HCEC 1CT (cell line): ENCODE measurements at places on chromosomes 6 and 20.

DNA sequence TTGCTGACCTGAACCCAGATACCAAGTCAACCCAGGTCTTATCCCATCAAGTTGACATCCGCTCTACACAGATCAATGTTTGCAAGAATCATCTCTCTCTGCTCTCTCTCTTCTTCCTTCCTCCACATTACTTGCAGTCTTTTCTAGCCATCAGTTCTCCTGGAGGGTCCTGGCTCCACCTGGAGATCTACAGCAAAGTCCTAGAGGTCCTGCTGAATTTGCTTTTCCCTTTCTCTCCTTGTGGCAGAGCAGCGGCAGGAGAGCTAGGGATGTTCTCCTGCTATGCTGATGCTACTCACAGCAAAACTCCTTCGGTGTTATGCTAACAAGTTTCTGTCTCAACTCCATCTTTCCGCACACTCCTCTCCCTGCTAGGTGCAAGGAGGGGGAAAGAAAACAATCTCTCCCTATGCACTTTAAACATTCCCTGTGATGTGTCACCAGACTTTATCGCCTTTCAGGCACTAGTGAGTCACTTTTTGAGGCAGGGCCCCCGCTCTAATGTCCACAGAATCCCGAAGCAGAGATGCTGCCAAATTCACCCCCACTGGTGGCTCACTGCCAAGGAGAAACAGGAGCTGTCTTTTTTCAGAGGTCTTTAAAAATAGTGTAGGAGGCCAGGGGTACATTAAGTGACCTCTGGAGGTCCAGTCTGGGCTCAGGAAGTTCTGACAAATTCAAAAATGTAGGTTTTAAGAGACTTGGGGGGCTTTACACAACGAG lies 62.6 kb downstream of the FAM50B start:
- peak; percentile 69 for DNase-seq

- peak; percentile 9 for DNase-seq
Measured at GRCh38 chr6:147117580-147117979, 86.6 kb upstream of the STXBP5 start.

GRCh38 chr6:12163149-12163548 lies 127.0 kb upstream of the EDN1 start:
- no peak for DNase-seq

- DNase-seq: no peak
Measured at GRCh38 chr6:164150232-164150631, 735.7 kb downstream of the QKI start.

GRCh38 chr6:149423964-149424440 lies 23.9 kb downstream of the SUMO4 start:
- DNase-seq: no peak

DNA sequence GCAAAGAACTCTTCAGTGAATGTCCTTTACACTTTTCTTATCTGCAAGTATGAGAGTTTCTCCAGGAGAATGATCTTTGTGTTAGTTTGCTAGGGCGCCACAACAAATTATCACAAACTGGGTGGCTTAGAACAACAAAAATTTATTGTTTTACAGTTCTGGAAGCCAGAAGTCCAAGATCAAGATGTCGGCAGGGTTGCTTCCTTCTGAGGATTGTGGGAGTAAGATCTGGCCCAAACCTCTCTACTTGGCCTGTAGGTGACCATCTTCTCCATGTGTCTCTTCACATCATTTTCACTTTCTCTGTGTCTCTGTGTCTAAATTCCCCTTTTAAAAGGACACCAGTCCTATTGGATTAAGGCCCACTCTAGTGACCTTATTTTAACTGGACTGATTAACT lies 103.0 kb downstream of the ADTRP start:
- DNase-seq: peak; percentile 52

- DNase-seq: no peak
Measured at GRCh38 chr20:4153661-4154238, 138.4 kb upstream of the RNF24 start.

DNA sequence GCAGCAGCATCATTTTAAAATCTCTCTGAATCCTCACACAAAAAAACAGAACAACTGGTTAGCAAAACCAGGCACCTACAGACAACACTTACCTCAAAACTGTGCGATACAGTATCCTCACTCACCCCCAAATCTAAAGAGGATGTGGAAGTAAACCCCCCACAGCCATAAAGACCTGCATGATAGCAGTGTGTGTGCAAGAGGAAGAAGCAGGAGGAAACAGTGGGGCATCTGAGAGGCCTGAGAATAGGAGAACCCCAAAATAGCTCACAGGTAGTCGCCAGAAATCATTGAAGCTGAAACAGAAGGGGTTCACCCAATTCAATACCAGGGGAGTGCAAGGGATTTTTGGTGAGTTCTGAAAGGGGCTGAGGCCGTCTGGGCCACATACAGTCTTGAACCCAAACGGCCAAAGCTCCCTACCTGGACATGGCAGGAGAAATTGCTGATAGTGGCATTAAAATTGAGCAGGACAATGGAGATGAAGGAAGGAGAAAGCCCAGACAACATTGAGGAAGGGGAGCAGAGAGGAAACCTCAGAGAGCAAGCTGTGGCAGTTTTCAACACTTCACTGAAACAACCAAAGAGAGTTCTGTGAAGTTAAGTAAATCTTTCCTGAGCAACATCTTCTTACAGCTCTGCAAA lies 129.7 kb downstream of the FIG4 start:
- no peak for DNase-seq

GRCh38 chr6:17115251-17116116 lies 13.6 kb downstream of the STMND1 start:
- DNase-seq: peak; percentile 84

DNA sequence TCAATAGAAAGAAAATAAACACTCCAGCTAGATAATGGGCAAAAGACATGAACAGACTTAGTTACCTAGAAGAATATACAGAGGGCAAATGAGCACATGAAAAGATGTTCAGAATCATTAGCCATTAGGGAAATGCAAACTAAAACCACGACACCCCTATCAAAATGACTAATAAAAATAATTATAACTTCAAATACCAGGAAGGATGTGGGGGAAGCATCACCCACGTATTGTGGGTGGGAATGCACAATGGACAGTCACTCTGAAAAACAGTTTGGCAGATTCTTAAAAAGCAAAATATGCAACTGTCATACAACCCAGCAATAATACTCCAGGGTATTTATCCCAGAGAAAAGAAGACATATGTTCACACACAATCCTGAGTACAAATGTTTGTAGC lies 92.6 kb downstream of the DLL1 start:
- no peak for DNase-seq

DNA sequence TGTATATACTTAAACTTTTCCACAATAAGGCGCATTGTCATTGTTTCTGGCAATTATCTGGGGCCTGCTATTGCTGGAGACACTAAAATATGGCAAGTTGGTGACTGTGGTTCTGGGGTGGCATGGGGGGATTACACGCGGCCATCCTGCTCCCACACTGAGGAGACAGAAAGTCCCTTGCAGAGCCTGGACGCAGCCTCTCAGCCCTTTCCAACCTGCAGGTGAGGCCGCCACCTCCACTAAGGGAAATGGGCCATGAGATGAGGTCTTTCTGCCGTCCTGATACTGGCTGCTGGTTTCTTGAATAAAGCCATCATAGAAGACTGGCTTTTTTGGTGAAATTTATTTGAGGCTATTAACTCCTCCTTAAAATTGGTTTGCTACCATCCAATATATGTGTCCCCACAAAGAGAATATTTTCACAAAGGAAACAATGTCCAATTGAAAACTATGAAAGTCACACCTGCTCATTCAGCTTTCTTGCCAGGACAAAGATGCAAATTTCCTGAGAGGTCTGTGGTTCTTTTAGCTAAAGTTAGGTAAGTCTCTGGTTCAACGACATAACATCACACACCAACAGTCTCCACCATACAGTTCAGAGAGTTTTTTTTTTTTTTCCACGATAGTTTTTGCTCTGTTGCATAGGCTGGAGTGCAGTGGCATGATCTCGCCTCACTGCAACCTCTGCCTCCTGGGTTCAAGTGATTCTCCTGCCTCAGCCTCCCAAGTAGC lies 13.0 kb downstream of the TXNDC5 start:
- no peak for DNase-seq

DNA sequence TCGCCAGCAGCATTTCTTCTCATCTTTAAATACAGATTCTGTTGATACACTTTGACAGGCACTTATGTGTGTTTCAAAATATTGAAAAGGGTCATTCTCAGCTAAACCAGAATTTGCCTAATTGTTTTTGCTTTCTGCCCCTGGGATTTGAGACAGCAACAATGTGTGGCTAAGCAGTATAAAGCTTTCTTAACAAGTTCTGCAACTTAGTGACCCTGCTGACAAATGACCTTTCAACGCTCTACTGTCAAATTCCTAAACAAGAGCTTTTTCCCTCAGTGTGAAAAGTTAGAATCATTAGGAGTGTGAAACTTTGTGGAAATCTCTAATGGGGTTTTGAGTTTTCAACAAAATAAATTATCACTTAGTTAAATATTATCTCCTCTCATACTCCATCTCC lies 414.6 kb downstream of the RFPL4B start:
- DNase-seq: no peak

GRCh38 chr6:100426241-100426640 lies 38.5 kb downstream of the SIM1 start:
- DNase-seq: no peak
